Stimulated activated naive B cell treated with anti-CD40 and anti-IgM and Interleukin-4, amounts not matched to agents 10 μg/mL and 1 μg/mL and 100 μg/mL, for 72 hours (primary cell): ENCODE measurements at places on chromosomes 12 and 14.

- H3K36me3 ChIP-seq: peaks cover 3% of the 10 kb centered on the region
- H3K27me3 ChIP-seq: no peaks in the 10 kb centered on the region
- no peak overlapping the region for H3K4me3 ChIP-seq
These were observed 8.3 kb upstream of the CCND2 start for GRCh38 chr12:4265280-4265679.

- no peaks in the 10 kb centered on the region for H3K4me1 ChIP-seq
- H3K27me3 ChIP-seq: peaks cover 6% of the 10 kb centered on the region
- no peak for DNase-seq
- no peak overlapping the region for H3K27ac ChIP-seq
These were observed 199.4 kb upstream of the RTL1 start for GRCh38 chr14:101102875-101103274.

DNA sequence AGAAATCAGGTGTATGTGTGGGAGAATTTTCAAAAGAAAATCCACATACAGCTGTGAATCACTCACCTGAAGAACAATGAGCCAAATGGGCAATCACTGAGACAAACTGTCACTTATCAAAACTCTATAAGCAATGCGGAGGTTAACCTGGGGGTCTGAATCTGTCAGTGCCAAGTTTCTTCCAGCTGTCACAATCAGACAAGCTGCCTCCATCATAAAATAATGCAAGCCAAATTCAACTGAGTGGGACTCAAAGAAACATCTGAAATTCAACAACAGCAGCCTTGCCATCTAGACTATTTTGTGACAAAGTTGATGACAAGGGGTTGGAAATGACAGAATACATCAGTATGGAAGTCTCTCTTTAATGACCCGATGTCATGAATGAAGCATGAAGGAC is 60.3 kb downstream of the GARIN6 start:
- no peaks in the 10 kb centered on the region for H3K4me1 ChIP-seq
- no peak overlapping the region for H3K4me3 ChIP-seq
- DNase-seq: no peak
- H3K27ac ChIP-seq: no peak overlapping the region

GRCh38 chr14:95784137-95784536 is 70.2 kb upstream of the TCL1A start:
- no peak overlapping the region for H3K4me3 ChIP-seq
- H3K27me3 ChIP-seq: no peaks in the 10 kb centered on the region
- no peaks in the 10 kb centered on the region for H3K36me3 ChIP-seq
- H3K4me1 ChIP-seq: no peaks in the 10 kb centered on the region

DNA sequence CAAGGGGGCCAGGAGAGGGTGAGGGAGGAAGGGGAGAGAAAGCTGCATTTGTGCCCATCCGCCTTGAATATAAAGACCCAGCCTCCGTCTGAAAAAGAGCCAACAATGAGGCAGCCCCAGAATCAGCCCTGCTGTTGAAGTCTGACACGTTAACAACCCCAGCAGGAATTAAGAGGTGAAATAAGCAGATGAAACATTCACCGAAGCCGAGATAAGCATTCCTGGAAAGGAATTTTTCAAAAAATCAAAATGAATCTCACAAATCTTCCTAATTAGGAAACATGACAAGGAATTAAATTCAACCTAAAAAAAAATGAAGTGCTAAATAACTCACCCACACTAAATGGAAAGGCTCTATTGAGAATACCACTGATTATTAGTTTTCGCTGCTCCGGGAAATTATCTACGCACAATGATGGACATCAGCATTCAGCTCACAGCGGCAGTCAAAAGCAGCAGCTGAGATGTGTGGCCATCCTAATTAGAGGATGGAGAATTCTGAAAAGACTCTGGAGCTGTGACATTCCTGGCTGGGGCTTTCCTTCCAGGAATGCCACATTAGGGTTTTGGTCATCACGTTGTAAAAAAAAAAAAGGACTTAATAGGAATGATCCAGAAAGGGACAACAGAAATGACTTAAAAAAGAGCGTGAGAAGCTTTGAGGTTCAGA is 8.2 kb upstream of the PARP11 start:
- peaks cover 3% of the 10 kb centered on the region for H3K36me3 ChIP-seq
- no peak overlapping the region for H3K4me3 ChIP-seq
- no peak overlapping the region for H3K27ac ChIP-seq
- H3K27me3 ChIP-seq: peaks cover 19% of the 10 kb centered on the region

DNA sequence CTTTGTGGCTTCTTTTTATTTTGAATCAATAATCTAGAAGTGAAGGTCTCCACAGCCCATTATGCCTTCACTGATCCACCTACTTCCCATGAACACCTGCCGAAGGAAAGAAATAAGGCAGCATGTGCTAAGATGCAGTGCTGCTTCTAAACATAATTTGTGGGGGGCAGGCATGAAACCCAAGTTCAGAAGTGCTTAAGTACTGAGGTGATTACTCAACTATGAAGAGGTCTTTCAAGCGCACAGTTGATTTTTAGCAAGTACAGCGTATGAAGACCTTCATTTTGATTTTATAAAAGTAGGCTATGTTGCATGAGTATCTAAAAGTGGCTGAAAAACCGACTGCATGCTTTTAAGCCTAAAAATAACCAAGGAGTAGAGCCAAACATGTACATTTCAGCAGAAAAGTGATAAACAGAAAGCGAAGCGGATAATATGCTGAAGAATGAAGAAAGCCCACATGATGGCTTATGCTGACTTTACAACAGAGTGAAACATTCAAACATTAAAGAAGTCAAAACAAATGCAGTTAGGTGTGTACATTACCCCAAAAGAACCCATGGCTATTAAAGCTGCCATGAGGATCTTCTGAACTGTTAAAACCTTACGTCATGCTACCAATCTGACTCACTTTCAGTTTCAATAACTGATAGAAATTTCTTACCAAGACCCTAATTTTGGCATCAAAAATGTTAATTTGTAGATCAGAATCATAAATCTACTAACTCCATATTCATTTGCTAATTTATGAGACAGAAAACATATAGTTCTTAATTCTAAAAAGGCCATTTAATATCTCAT is 29.3 kb downstream of the KICS2 start:
- no peak for DNase-seq
- H3K36me3 ChIP-seq: peaks cover 22% of the 10 kb centered on the region
- H3K27ac ChIP-seq: no peak overlapping the region
- no peaks in the 10 kb centered on the region for H3K27me3 ChIP-seq
- peaks cover 19% of the 10 kb centered on the region for H3K4me1 ChIP-seq
- no peak overlapping the region for H3K4me3 ChIP-seq

DNA sequence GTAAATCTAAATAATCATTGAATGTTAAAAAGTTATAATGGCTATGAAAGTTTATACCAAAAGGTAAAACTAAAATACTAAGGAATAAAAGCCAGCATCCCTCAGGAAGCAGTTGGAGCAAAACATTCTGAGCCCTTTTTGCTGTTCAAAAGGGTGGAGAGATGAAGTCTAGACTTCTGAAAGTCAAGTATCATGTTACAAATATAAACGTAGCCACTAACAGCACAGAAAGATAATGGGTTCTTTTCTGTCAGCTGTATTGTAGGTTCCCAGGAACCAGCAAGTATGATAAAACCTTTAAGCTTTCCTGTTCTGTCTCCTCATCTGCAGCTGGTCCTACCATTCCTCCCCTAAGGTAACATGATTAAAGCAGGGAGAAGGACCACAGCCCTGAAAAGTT is 16.4 kb upstream of the PLD4 start:
- H3K27ac ChIP-seq: no peak overlapping the region
- no peak for DNase-seq
- H3K36me3 ChIP-seq: peaks cover 2% of the 10 kb centered on the region
- peaks cover 24% of the 10 kb centered on the region for H3K27me3 ChIP-seq
- H3K4me3 ChIP-seq: no peak overlapping the region
- H3K4me1 ChIP-seq: peaks cover 10% of the 10 kb centered on the region

GRCh38 chr14:69582212-69582611 is 7.5 kb upstream of the CCDC177 start:
- H3K27me3 ChIP-seq: peaks cover 4% of the 10 kb centered on the region
- H3K27ac ChIP-seq: no peak overlapping the region
- H3K4me3 ChIP-seq: no peak overlapping the region
- no peak for DNase-seq
- H3K4me1 ChIP-seq: peaks cover 15% of the 10 kb centered on the region
- no peaks in the 10 kb centered on the region for H3K36me3 ChIP-seq

DNA sequence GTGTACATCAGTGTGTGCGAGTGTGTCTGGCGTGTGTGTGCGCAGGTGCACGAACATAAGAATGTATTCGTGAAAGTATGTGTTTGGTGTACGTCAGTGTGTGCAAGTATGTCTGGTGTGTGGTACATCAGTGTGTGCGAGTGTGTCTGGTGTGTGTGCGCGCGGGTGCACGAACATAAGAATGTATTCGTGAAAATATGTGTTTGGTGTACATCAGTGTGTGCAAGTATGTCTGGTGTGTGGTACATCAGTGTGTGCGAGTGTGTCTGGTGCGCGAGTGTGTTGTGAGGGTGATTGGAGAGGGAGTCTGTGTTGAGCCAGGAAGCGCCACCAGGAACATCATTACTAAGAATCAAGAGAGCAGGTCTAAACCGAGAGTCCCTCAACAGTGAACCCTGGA is 143.8 kb downstream of the BCL11B start:
- no peaks in the 10 kb centered on the region for H3K4me1 ChIP-seq
- no peaks in the 10 kb centered on the region for H3K36me3 ChIP-seq
- H3K27ac ChIP-seq: no peak overlapping the region
- no peaks in the 10 kb centered on the region for H3K27me3 ChIP-seq
- no peak for DNase-seq

DNA sequence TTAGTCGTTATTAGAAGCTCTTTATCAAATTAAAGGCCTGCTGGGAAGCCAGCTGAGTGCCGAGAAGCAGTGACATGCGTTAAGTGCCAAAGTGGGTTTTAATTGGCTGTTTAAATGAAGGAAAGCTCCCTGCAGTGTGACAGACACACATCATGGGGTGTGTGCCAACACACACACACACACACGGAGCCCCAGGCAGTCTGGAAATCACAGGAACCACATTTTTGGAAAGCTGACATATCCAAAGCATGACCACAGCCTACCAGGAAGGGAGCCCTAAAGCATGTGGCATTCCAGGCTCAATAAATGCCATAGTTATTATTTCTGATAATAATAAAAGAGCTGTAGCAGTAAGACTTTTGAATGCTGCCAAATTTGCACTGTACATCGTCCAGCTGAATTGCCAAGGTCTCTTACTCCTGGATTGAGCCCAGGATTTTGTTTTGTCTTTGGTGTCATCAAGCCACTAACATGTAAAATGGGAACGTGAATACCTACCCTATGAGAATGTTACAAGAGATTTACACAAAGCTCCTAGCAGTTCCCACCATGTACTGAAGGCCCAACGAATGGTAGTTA is 135.1 kb downstream of the TMEM30B start:
- no peak for DNase-seq
- no peaks in the 10 kb centered on the region for H3K4me1 ChIP-seq
- no peak overlapping the region for H3K4me3 ChIP-seq
- H3K36me3 ChIP-seq: peaks cover 3% of the 10 kb centered on the region

GRCh38 chr12:48958049-48958388 is 732 bp upstream of the ARF3 start:
- DNase-seq: no peak
- peaks cover 8% of the 10 kb centered on the region for H3K27me3 ChIP-seq
- peak overlapping the region; percentile 96 for H3K4me3 ChIP-seq
- H3K36me3 ChIP-seq: peaks cover 10% of the 10 kb centered on the region

DNA sequence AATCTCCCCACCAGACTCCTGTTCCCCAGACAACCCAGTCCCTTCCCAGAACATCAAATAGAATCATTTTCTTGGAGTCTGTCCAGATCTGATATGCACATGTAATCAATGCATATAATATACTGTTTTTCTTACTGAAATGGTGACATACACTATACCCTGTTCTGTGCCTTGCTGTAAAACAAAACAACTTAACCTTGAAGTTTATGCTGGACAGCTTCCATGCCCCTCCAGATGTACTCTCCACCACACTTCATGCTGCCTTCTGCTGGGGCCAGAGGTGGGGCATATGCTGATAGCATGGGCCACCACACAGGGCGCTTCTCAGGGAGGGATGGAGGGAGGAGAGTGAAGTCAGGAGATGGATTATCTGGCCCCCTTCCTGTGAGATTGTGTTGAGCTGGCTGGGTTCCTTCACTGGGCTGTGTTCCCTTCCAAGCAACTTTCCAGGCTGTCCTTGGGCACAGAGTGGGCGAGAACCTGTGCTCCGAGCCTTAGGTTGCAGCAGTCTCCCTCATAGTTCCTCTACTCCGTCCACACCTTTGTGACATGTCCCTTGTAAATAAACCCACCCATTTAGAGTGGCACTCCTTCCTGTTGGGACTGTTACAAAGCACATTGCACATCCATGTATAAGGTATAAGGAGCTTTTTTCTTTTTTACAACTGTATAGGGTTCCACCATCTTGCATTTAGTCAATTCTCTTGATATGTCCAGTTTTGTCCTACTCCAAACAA is 77.6 kb upstream of the RIC8B start:
- H3K27me3 ChIP-seq: peaks cover 38% of the 10 kb centered on the region
- H3K36me3 ChIP-seq: peaks cover 3% of the 10 kb centered on the region
- DNase-seq: no peak
- no peak overlapping the region for H3K27ac ChIP-seq

GRCh38 chr12:122079532-122080081 is 1.1 kb downstream of the MLXIP start:
- H3K27ac ChIP-seq: peak overlapping the region; percentile 93
- DNase-seq: no peak
- no peaks in the 10 kb centered on the region for H3K27me3 ChIP-seq
- peak overlapping the region; percentile 94 for H3K4me3 ChIP-seq
- H3K4me1 ChIP-seq: peaks cover 72% of the 10 kb centered on the region

GRCh38 chr12:94571556-94571955 is 78.8 kb downstream of the TMCC3 start:
- no peak overlapping the region for H3K4me3 ChIP-seq
- H3K4me1 ChIP-seq: peaks cover 6% of the 10 kb centered on the region
- peaks cover 71% of the 10 kb centered on the region for H3K36me3 ChIP-seq
- H3K27ac ChIP-seq: no peak overlapping the region
- no peaks in the 10 kb centered on the region for H3K27me3 ChIP-seq

GRCh38 chr12:57244312-57244696 is 6.7 kb downstream of the STAC3 start:
- H3K36me3 ChIP-seq: peaks cover 16% of the 10 kb centered on the region
- DNase-seq: no peak
- H3K4me1 ChIP-seq: peaks cover 60% of the 10 kb centered on the region
- H3K27me3 ChIP-seq: peaks cover 39% of the 10 kb centered on the region
- peak overlapping the region; percentile 34 for H3K4me3 ChIP-seq
- H3K27ac ChIP-seq: peak overlapping the region; percentile 15

DNA sequence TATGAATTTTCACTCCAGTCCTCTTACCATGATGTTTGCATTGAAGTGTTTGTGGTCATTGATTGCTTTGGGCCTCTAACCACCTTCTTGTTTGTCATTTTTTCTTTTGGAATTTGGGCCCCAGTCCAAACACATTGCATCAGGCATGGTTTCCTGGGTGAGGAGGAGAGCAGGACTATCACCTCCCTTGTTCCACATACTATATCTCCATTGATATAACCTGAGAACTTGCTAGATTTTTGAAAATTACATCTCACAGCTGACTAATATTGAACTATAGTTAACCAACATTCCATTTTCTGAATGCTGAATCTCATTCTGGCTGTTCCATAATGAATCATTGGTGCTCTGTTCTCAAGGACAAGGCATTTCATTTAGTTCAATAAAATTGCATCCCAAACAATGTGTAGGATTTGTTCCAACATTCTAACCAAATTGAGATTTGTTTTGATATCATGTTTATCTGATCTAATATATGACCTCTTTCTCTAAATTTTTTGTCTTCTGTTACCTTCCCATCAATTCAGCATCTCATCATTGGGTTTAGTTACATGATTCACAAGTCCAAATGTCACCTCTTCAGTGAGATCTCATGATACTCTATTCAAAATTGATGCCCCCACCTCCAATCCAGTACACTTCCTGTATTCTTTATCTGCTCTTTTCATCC is 329.0 kb downstream of the ZFP36L1 start:
- peaks cover 53% of the 10 kb centered on the region for H3K4me1 ChIP-seq
- no peak overlapping the region for H3K4me3 ChIP-seq
- peaks cover 2% of the 10 kb centered on the region for H3K36me3 ChIP-seq
- H3K27me3 ChIP-seq: no peaks in the 10 kb centered on the region
- DNase-seq: no peak
